ENCODE measurements at places on chromosomes 12 and 14.

DNA sequence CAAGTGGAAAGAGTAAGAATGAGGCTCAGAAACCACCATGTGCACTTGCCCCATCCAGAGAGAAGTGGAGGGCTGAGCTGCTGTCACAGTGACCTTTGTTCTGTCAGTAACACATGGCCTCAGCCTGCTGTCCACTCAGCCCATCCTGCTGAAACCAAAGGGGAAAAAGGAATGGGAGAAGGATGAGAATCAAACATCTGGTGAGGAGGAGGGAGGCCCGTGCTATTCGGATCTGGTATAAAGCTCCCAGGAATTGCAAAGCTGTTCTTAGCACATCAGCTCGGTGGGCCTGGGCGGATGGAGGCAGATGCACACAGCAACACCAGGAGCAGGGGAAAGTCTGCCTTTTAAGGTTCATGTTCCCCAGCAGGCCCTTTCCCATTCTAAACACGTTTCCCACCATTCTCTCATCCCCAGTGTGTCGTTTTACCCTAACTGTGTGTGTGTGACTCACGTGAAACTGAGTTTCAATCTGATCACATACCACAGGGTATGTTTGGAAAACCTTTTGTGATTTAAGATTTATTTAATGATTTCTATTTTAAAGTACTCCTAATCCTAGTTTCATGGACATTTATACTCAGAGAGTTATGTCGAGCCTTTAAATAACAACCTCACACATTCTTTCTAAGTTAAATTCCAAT is 36.8 kb downstream of the RTRAF start:
- DNase-seq = no peak

GRCh38 chr14:94979891-94980290 is 177.4 kb downstream of the DICER1 start:
- no peak for DNase-seq

DNA sequence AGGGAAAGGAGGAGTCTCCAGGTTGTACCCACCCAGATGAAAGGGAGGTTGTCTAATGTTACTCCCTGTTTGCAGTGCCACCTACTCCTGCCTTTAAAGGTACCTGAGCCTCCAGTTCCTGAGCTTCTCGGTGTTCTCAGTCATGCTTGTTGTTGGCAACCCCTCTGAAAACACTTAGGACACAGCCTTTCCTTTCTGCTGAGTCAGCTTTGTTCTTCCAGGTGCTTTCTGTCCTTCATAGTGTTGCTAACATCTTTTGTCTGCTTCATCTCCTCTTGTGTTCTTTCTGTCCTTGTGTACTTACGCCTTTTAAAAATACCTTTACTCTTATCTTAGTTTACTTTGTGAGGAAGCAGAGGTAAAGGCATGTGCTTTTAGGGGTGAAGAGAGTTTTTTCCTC is 97.0 kb upstream of the NEDD1 start:
- no peak for DNase-seq

- DNase-seq = no peak
These were observed 9.9 kb downstream of the IFT43 start for GRCh38 chr14:75995372-75996041.

- no peak for DNase-seq
These were observed 12.2 kb downstream of the CTDSP2 start for GRCh38 chr12:57834086-57834876.

GRCh38 chr14:30610787-30611343 is 11.3 kb upstream of the SCFD1 start:
- DNase-seq = no peak

GRCh38 chr12:91211866-91212265 is 29.2 kb upstream of the DCN start:
- DNase-seq = no peak

- DNase-seq = no peak
These were observed 31.0 kb upstream of the TMTC2 start for GRCh38 chr12:82655751-82656150.

DNA sequence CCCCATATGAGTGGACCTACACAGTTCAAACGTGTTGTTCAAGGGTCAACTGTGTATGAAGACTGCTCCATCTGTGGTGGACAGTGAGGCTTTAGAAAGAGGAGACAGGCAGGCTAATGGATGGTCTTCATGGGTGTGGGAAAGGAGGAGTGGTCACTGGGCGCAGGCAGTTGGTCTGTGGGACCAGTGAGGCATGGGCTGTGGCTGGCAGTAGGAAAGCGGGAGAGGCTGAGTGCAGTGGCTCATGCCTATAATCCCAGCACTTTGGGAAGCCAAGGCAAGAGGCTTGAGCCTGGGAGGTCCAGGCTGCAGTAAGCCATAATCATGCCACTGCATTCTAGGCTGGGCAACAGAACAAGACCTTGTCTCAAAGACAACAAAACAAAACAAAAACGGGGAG is 2.0 kb upstream of the NR4A1 start:
- DNase-seq = no peak

GRCh38 chr12:85461127-85461526 is 181.1 kb downstream of the ALX1 start:
- no peak for DNase-seq

- DNase-seq = no peak
These were observed at the start of gene SLC17A8 for GRCh38 chr12:100356644-100357223. Gene SLC17A8, plus strand, starts transcription at chr12:100357074. Its CDS starts 318 bp downstream, at chr12:100357392.

DNA sequence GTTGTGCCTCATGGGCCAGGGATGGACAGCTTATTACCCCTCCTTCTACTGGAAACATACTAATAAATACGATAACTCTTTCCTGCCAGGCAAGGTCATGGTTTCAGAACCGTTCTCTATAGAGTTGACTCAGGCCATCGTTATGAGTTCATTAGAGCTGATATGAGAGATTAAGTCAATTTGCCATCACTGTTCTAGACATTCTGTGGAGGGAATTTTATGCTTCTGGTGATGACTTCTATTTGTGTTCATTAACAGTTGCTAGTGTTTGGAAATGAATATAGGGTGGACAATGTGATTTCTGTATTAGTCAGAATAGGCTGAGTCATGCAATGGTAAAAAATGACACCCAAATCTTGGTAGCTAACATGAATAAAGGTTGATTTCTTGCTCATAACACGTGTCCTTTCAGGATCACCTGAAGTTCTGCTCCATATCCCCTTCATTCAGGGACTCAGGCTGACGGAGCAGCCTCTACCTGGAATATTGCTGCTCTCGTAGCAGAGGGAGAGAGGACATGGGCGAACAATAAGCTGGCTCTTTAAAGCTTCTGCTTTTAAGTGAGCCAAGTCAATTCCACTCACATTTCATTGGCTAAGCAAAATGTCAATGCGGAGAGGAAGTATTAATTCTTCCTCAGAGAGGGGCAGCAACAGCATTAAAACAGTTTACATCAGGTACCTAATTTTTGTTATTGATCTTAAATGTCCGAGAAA is 18.5 kb upstream of the TBPL2 start:
- DNase-seq = no peak

DNA sequence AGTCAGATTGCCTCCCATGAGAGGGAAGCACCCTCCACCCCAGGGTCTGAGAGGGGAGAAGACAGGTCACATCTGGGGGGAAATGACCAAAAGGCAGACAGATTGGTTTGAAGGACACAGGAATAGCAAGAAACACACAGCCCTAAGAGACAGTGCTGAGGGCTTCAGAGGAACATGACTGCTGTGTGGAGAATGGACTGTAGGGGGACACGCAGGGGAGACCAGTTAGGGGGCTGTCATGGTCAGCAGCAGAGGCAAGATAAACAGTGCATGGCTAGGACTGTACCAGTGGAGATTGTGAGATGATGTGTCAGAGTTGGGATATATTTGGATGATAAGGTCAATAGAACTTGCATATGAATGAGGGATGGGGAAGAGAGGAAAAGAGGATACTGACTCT is 19.7 kb downstream of the SMUG1 start:
- no peak for DNase-seq

DNA sequence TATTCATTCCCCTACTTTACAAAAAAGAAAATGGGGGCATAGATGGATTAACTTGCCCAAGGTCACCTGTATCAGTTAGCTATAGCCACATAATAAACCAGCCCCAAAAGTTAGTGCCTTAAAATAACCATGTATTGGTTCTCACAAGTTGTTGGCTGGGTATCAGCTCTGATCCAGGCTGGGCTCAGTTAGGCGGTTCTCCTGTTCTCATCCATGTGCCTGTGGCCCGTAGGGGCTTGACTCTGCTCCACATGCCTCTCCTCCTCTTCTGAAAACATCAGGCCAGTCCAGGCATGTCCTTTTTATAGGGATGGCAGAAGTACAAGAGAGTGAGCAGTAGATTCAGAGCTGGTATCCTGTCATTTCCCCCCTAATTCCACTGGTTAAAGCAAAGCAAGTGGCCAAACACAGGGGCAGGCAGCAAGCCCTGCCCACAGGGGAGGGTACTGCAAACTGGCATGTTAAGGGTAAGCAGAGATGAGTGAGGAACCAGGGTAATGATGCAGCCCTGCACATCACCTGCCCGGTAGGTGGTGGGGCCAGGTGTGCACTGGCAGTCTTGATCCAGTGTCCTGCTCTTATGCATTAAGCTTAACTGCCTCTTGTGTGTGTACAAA is 47.9 kb upstream of the TUNAR start:
- no peak for DNase-seq

DNA sequence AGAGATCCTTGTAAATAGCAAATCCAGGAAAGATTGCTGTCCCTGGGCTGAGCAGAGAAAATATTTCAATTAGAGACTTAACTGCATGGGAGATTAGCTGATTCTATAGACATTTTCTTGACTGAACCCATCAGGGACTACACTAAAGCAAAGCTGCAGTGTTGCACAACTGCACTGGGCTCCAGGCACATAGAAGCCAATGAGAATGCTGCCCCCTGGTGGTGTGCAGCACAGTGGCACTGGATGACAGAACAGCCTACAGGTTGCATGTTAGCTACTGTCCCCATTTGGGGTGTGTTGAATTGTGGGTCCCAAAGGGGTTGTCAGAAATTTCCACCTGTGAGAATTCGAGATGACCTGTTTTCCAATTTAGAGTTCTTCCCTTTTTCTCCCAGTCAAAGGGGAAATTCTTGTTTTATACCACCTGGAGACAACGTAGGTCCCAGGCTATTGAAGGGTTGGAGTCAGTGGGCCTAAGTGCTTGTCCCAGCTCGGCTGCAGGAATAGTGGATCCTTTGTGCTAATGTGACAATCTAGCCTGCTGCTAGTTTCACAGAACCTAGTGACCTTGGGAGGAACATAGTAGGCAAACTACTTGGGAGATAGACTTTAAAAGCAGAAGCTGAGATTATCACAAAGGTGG is 114.7 kb downstream of the SLC8A3 start:
- no peak for DNase-seq

DNA sequence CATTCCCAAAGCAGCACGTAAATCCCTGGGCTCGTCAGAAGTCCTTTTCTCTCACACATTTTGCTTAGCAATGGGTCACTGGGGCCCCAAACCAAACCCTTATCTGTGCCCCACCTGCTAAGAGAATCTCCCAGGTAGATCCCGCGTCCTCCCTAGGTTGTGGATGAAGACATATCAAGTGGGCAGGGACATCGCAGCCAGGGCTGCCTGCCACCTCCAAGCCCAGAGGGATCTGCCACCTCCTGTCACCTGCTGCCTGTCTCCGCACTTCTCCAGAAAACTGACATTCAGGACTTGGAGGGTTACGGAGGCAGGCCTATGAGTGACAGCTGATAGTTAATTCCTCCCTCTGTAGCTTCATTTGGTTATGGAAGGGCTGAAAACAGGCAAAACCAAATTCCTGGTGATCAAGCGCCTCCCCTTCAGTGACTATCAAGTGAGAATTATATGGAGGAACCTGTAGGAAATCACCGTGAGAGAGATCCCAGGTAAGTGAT is 19.5 kb downstream of the BCL11B start:
- DNase-seq = no peak

GRCh38 chr12:123453165-123453564 is 4.8 kb upstream of the SNRNP35 start:
- no peak for DNase-seq

GRCh38 chr14:82621881-82622450 is 1088.3 kb upstream of the SEL1L start:
- DNase-seq = no peak

DNA sequence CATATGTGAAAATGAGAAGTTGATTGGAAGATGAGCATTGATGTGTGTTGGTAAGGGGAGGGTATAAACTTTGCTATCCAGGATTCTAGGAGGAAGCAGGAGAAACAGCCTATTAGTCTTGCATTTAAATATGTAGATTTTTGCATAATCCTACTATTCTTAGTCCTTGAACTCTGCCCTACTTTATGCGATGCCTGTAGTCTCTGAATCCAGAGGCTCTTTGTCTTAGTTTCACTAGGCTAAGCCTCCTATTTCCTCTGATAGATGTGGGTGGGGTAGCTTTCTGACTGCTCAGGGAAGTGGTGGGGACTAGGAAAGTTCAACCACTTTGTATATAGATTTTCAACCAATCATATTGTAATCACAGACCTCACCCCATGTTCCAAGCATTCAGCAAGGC is 49.5 kb upstream of the KCNC2 start:
- DNase-seq = no peak

- no peak for DNase-seq
These were observed 204.2 kb upstream of the PLXNC1 start for GRCh38 chr12:93944201-93944600.

GRCh38 chr12:93020631-93021597 is 91.8 kb upstream of the EEA1 start:
- DNase-seq = no peak

DNA sequence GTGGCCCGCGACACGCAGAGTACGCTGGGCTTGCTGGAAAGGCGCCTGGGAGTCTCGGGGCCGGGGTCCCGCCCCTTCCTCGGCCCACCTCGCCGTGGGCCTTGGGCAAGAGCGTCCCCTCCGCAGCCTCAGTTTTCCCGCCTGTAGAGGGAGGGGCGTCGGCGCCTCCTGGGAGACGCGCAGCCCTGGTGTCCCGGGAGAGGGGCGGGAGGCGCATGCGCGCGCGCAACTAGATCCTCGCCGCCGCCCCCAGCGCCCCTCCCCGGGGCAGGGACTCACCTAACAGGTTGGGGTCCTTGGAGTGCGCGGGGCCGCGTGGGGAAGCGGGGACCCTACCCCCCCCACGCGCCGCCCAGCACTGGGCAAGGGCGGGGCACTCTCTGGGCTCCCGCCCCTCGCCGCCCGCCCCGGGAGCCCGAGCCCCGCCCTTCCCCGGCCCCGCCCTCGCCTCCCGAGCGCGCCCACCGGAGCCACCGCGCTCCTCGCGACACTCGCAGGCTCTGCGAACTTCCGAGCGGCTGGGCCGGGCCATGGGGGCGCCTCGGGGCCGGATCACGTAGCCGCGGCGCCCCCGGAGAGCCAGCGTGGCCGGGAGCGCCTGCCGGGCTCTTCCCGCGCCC is at the start of gene KIF26A:
Gene KIF26A (plus strand): TSS at position 490 of the 620 bp plus-strand sequence. CDS start 136 bp downstream, outside the sequence.
- no peak for DNase-seq

DNA sequence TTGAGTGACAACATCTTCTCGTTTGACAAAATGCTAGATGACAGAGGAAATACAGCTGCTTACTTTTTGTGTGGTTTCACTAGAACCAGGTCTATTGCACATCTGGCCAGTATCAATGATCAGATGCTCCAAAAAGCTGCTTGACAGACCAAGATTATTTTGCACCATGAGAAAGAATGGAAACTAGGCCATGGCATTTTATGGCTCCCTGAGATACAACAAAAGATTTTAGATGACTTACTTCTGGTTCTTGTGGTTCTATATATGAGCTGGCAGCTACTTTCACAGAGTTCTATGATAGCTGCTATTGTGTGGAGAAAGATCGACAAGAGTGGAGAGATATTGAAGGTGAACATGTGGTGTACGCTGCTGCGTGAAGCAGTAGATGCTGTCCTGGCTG is 25.9 kb upstream of the PPFIBP1 start:
- DNase-seq = no peak
